ENCODE measurements at places on chromosomes 2 and 18.

GRCh38 chr2:190382851-190383250 lies 25.3 kb upstream of the MFSD6 start:
- ATAC-seq = peak; percentile 71

DNA sequence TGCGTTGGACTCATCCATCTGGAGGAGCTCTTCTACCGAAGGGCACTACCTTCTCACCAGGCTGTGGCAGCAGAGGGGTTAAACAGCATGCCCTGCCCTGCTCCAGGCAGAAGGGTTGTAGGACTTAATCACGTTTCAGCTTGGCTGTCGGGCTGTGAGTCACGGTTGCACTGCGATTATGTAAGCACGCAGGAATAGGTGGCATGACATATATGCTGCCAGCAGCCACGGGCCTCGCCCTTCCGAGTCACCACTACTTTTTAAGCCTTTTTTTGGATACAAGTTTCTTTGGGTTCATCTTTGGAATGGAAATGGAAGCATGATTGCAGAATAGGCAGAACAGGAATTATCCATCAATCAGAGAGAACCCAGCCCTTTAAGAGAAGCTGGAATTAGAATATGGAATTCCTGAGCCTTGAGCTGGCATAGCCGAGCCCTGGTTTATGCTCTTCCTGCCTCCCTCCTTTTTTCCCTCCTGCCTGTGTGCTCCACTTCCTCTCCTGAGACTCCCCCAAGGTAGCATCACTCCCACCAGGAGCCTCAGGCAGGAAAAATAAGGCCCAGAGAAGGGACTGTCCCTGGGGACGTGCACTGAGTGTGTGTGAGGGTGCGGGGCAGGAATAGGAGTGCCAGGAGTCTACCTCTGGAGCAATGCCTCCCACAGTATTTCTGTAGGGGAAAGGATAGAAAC lies 86.8 kb downstream of the SEMA4F start:
- ATAC-seq = peak; percentile 47

GRCh38 chr2:138950486-138950885 lies 170.3 kb upstream of the NXPH2 start:
- no peak for ATAC-seq

DNA sequence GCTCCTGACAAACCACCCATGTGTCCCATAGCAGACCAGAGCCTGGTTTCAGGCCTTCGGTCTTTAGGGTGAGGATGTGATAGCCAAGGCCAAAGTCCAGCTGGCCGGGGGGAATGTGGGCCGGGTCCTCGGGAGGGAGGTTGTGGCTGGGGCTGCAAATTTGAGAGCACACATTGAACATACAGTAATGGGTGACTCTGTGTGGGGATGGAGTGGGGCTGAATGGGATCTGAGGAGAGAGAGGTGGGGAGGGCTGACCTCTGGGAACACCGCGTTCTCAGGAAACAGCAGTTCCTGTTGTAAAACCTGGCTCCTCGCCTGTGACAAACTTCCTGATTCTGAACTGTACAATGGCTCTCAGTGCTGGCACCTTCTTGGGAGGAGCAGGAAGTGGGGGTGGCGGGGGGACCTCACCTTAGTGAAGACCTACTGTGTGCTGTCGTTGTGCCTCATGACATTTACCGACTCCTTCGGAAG lies 48.8 kb downstream of the MCFD2 start:
- ATAC-seq = no peak

- no peak for ATAC-seq
Observed at GRCh38 chr2:38432820-38433606, 55.9 kb upstream of the ATL2 start.

DNA sequence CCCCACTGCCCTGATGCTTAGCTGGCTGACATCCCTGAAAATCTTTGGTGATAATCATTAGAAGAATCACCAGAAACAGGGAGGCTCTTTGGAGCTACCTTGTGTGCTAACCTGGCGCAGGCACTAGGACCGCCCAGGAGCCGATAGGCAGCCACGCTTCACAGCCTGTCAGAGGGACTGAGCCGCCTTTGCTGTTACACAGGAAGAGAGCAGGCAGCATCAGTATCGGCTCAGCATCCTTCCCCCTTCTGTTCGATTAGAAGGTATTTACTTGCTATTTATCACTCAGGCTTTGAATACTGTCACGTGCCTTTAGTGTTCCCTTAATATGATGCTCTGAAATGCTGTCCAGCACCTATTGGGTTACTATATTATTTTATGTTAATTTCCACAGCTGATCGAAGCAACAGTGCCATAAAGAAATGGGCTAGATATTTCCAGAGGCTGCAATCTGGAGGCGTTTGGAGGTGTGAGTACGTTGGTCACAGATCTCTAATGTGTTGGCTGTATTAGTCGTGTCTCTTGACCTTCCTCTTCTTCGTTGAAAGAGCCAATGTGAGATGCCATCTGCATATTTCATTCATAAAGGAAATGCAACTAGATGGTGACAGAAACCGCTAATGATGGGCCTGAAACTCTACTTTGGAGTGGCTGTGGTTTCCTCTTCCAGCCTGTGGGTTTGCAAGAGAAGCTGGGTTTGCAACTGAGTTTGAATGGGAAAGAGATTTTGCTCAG lies 110.4 kb upstream of the RAB27B start:
- peak; percentile 75 for ATAC-seq

GRCh38 chr18:80194874-80195570 lies 52.3 kb downstream of the PARD6G start:
- peak; percentile 86 for ATAC-seq

- ATAC-seq = no peak
Observed at GRCh38 chr2:197251576-197251975, 59.0 kb downstream of the ANKRD44 start.

DNA sequence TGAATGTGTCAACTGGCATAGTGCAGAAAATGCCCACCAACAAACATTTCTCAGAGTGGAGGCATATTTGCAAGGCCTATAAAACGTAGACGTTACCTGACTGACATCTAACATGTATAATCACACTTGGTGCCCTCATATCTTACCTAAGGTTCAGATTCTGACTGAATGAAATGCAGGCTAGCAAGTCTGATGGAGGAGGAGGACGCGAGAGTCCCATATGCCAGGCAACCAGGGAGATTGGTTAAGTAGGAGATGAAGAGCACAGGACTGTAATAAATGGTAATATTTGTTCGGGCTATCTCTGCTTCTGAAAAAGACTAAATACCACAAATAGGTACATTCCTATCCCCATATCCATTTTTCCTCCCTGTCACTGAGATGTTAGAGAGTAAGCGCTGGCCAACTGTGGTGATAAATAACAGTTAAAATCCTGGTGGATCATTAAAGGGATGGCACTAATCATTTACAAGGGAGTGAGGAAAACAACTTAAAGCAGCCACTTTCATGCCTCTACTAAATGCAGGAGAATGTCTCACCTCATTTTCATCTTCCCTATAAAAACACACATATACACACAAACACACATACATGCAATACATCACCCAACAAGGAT lies 217.2 kb downstream of the TMEM163 start:
- ATAC-seq = no peak

DNA sequence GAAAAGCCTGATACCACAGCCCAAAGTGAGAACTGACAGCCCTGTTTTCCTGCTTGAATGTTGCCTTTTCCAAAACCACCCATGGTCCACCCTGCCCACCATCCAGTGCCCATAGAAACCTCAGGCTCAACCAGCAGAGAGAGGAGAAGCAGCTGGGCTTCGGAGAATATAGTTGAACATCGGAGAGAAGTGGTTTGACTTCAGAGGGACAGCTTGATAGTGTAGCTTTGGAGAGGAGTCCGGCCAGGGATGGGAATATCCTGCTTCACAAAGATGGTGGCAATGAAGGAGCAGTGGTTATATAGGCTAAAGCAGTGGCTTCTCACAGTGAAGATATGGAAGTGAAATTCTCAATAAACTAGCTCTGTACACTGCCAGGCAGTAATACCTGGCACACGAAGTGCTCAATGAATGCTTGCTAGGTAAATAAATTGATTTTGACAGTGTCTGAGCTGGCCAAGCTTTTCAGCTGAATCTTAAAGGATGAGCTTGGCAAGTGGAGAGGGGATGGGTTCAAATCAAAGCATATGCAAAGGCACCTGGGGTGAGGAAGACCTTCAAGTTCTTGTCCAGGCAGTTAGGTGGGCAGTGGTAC lies 21.2 kb downstream of the AFF3 start:
- no peak for ATAC-seq

- no peak for ATAC-seq
Observed at GRCh38 chr2:37415128-37415820, 70.8 kb downstream of the QPCT start.

- ATAC-seq = no peak
Observed at GRCh38 chr2:19362094-19362754, 3.8 kb upstream of the OSR1 start.

- ATAC-seq = no peak
Observed at GRCh38 chr18:40013001-40013609, 1941.9 kb upstream of the PIK3C3 start.

- no peak for ATAC-seq
Observed at GRCh38 chr18:24071779-24072178, 57.2 kb downstream of the TTC39C start.

GRCh38 chr18:12882453-12883371 lies 1.3 kb downstream of the PTPN2 start:
- ATAC-seq = no peak

DNA sequence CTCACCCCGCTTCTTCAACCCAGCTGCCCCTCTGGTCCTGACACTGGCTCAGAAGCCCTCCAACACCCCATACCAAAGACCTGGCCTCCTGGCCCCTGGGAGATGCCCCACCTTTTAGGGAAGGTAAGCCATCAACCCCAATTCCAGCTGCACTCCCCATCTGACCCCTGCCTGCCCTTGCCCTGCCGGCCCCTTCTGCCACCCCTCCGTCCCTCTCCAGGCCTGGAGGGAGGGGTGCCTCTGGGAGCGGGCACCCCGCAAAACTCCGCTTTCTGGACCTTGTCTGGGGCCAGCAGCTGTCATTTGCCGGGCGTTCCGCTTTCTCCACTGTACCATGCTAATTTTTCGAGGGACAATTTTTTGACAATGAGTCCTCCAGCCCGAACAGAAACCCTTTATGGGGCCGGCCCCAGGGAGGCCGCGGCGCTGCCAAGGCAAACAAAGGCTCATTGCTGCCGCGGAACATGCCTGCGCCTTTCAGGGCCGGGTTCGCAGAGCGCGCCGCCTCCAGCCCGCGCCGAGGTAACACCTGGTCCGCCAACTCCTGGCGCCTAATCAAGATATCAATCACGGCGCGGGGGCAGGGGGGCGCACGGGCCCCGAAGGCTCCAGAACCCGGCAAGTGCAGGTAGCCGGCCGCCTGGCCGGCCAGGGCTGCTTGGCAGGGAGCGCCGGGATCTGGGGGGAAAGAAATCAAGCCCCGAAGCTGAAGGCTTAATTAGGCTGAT lies 96.0 kb downstream of the INHBB start:
- ATAC-seq = no peak

DNA sequence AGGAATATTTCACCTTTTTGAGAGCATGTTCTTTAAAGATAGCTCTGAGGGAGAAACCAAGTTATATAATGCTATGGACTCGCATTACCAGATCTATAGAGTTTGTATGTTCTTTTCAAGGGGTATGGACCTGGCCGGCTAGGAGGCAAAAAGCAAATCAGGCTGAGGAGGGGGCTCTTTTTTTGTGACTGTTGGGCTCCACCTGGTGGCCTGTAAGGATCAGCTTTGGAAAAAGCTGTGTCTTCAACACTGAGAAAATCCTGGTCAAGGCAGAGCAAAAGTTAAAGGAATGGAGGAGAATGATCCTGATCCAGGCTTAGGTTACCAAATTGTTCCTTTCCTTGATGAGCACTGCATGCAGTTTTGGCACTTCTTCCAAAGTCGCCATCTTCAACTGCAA lies 180.5 kb downstream of the DIS3L2 start:
- ATAC-seq = peak; percentile 31

DNA sequence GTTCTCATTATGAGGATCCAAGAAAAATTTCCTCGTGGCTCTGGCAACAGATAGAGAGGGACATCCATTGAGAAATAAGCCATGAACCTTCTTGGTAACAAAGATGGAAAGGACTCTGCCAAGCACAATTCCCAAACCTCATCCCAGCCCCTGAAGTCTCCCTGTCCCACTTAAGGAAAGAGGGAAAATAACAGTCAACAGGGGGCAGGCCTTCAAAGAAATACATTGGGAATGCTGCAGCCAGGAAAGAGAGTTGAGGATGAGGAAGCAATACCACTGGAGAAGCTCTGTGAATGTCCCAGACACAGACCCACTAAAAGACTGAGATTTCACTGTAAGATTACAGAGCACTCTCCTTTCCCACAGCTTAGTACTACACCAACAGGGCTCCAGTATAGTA lies 93.2 kb downstream of the CD226 start:
- ATAC-seq = no peak

DNA sequence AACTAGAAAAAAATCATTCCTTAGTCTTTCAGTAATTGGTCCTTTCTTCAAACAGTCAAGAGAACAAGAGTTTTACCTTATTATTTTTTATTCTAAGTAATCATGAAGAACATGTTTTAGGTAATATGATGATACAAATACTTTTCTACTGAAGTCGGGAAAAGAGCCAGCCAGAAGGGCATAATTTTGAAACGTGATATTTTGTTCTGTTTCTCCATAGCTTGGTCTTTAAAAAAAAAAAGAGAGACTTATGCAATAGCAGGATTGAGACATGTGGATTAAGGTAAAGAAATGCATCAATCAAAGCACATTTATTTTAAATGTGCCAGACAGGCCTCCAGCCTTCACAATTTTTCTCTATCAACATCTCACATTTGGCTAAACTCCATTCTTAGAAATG lies 1016.8 kb downstream of the CNTNAP5 start:
- no peak for ATAC-seq

DNA sequence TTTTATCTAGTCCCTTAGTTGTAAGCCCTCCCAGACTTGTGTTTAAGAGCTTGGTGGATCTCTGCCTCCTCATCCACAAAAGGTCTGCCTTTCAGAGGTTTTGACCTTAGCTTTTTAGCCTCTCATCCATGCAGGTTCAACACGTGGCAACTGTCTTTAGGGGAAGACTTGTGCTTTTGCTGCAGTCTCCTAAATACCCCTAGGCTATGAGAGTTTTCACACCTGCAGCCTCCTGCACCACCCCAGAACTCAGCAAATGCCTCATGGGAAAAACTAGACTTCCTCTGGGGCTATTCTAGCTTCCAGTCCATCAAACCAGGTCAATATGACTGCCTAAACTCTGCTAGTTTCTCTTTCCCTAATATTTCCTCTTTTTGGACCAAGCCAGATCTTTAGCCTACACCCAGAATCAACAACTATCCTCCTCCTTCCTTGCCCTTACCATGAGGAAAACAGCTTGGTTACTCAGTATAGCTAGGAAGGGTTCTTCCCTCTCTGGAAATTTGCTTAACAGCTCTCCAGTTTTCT lies 132.3 kb upstream of the RIOK3 start:
- ATAC-seq = no peak

DNA sequence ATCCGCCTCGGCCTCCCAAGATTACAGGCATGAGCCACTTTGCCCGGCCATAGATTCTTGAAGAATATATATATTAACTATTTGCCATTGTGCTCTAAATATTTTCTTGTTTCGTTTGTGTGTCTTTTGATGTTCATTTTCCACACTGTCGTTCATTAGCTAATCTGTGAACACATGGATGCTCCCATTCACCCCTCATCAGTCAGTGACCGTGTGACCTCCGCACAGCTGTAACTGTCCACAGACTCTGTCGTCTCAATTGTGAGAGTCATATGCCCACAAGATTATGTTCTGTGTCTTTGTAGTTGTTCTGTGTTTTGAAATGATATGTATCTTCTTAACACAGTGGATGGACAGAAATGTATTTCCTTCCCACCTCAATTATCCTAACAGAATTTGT lies 29.6 kb downstream of the RAMP1 start:
- ATAC-seq = no peak

Data from activated T-helper 17 cell treated with anti-CD3 and anti-CD28 coated beads, Interleukin-2, amount 50 U/mL, for 72 hours (primary cell).